Stimulated activated CD8-positive, alpha-beta memory T cell treated with anti-CD3 and anti-CD28 coated beads, Interleukin-4, amount 100 ng/mL, for 24 hours (primary cell): ENCODE measurements at places on chromosomes 11 and 22.

DNA sequence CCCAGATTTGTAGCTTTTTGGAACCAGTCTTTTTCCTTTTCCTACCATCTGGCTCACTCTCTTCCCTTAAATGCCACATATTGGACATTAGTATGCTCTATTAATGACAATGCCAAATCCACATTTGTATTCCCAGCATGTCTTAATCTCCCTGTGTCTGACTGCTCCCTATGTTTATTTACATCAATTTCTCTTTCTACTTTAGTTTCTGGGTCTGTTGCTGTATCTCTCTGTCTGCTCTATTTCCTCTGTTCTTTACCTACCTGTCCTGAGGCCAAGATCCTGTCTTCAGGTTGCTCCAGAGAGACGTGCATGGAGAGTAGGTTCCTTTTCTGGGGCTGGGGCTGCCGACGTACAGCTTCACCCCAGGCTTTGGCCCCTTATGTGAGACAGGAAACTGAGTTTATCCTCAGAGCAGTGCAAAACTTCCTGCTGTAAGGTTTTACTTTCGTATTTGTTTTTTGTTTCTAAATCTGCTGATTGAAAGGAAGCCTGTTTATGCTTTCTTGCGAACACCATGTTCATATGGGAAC, 25.6 kb downstream of the OR2AG2 start:
- DNase-seq = no peak

- DNase-seq = no peak
Observed at GRCh38 chr11:57568330-57568766, 876 bp upstream of the UBE2L6 start.

GRCh38 chr11:130160498-130161155, 1.0 kb downstream of the ST14 start:
- DNase-seq = no peak

DNA sequence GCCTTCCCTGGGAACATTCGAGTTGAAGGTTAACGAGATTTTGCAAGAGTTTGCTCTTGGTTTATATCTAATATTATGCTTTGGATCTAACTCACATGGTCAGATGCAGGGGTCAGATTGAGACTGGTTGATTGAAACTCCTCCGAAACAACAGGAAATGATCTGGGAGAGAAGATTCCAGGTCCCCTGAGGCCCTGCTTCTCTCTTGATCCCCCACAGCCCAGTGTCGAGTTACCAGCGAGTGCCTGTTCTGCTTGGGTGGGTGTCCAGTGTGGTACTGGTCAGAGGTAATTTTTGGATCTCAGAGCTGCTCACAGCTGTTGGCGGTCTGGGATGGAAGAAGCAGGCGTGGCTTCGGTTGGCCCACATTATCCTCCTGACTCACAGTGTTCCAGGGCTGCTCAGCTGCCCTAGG, 9.2 kb downstream of the FBLN1 start:
- no peak for DNase-seq

DNA sequence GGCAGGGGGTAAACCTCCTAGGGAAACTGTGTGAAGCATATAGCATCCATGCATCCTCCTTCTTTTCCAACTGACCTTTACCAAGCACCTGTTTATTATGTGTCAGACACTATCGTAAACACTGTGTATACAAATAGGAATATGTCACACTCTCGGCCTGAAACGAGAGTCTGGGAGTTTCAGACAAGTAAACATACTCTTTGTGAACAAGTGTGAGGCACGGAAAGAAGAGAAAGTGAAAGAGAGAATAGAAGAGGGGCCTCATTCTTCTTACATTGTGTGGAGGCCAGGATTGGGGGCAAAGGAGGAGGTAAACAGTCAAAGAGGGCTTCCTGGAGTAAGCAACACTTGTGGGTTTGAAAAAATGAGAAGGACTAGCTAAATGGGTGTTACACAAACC, 16.4 kb downstream of the CSNK2A3 start:
- no peak for DNase-seq

DNA sequence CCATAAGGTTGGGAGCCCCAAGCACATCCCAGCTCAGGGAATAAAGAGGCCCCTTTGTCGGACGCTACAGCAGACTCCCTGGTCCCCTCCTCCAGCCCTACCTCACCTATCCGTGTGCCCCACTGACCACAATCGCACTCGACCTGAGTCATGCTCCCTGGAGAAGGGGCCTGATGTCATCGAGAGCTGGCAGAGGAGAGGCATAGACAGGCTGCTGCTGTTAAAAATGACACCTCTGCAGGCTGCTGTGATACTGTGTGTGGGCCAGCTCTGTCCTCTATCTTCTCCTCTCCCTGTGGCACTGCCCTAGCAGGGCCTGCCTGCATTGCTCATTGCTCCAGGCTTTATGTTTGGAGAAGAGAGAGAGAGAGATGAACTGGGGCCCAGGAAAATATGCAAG, 123.4 kb upstream of the SYT13 start:
- DNase-seq = no peak

DNA sequence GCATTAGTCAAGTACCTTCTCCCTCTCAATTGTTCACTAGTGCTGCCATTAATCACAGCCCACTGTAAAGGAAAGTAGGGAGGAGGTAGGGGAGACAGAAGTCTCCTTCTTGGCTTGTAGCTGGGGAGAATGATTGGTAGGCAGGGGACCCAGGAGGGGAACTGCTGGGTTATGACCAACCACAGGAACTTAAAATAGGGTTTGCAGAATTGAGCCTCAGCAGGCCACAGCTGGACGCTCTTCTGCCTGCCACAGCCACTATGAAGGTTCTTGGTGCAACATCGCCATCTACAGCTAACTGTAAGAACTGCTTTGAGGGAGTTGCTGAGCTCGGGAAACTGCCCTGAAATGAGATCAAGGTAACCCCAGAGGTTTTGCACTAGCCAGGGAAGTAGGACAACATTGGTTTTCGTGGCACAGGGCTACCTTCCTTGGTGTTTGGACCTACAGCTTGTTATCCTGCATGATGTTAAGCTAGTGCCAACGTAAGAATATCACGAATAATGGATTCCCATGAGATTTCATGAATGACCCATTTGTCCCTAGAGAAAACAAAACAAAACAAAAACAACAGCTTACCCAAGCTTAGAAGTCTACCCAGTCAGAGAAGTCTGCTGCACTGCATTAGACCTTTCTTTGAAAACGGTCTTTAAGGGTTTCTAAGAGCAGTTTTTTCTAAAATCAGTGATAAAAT, 787.1 kb upstream of the API5 start:
- no peak for DNase-seq

- DNase-seq = no peak
Observed at GRCh38 chr22:44752285-44753188, at the start of gene ARHGAP8. Gene ARHGAP8 (plus strand): TSS chr22:44752575. CDS start chr22:44786528, 33,953 bp downstream.

- DNase-seq = no peak
Observed at GRCh38 chr11:56932572-56933220, 56.0 kb upstream of the OR5AK2 start.

DNA sequence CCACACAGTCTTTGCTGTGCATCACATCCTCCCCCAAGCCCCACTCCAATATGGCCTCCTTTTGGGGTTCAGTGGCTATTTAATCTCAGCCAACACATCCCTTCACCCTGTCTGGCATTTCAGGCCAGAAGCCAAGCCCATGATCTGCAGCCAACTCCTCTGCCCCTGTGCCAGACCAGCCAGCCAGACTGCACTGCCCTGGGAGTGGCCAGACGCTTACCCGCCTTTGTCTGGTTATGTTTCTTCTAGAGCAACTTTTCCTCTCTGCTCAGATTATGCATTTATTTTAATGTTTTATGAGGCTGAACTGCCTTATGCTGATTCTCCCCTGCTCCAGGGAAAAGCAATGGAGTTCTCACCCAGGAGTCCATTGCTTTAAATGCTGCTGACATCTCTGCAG, 206.7 kb upstream of the TBCEL start:
- no peak for DNase-seq
